Mesothelial cell of epicardium (in vitro differentiated cells): ENCODE measurements at places on chromosomes 16 and 17. TPM values are rescaled to one million over a fixed set of nuclear protein-coding genes. Genes with fewer than 3 reads are reported as not detected.

RASD1 gene
- 1.9 to 2.8 TPM (median 2.1 TPM) in 3 replicates for total RNA-seq

TEKT5 gene
- 0.64 to 1.1 TPM (median 1.0 TPM) in 3 replicates for total RNA-seq

DNA sequence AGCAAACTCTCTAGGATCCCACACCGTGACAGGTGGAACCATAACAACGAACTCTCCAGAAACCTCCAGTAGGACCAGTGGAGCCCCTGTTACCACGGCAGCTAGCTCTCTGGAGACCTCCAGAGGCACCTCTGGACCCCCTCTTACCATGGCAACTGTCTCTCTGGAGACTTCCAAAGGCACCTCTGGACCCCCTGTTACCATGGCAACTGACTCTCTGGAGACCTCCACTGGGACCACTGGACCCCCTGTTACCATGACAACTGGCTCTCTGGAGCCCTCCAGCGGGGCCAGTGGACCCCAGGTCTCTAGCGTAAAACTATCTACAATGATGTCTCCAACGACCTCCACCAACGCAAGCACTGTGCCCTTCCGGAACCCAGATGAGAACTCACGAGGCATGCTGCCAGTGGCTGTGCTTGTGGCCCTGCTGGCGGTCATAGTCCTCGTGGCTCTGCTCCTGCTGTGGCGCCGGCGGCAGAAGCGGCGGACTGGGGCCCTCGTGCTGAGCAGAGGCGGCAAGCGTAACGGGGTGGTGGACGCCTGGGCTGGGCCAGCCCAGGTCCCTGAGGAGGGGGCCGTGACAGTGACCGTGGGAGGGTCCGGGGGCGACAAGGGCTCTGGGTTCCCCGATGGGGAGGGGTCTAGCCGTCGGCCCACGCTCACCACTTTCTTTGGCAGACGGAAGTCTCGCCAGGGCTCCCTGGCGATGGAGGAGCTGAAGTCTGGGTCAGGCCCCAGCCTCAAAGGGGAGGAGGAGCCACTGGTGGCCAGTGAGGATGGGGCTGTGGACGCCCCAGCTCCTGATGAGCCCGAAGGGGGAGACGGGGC is 1.3 kb downstream of the SPN start:
- H3K27me3 ChIP-seq: no peaks in the 10 kb centered on the region
- H3K36me3 ChIP-seq: no peaks in the 10 kb centered on the region
- peaks cover 32% of the 10 kb centered on the region for H3K4me1 ChIP-seq
- no peak overlapping the region for H3K4me3 ChIP-seq

DNA sequence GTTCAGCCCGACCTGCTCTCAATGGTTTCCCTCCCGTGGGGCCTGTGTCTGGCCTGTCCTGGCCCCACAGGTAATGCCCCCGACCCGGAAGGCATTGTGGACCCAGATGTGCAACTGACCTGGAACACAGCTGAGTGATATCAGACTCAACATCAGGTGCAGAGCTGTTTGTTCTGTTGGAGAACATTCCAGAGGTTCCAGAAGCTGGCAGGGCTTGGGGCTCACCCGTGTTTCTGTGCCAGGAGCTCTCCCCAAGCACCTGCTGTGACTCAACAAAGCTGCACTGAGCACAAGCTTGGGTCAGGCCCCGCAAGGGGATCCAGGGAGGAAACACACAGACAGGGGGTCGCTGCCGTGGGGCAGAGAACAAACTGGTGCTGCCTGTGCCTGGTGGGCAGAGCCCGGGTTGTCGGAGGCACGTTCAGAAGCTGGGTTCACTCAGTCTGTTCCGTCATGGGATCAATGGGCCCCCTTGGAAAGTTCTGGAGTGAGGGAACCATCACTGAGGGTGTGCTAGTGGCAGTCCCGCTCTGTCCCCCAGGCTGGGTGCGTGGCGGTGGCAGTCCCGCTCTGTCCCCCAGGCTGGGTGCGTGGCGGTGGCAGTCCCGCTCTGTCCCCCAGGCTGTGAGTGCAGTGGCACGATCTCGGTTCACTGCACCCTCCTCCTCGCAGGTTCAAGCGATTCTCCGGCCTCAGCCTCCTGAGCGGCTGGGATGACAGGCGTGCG is 22.1 kb downstream of the HS3ST6 start:
- H3K27ac ChIP-seq: no peak overlapping the region
- no peak overlapping the region for H3K4me3 ChIP-seq
- H3K4me1 ChIP-seq: no peaks in the 10 kb centered on the region
- H3K36me3 ChIP-seq: no peaks in the 10 kb centered on the region
- DNase-seq: no peak

- H3K4me1 ChIP-seq: no peaks in the 10 kb centered on the region
- H3K27me3 ChIP-seq: no peaks in the 10 kb centered on the region
- DNase-seq: no peak
- H3K36me3 ChIP-seq: peaks cover 24% of the 10 kb centered on the region
- no peak overlapping the region for H3K4me3 ChIP-seq
- no peak overlapping the region for H3K27ac ChIP-seq
These were observed 14.4 kb downstream of the NDUFAB1 start for GRCh38 chr16:23581764-23582163.

GRCh38 chr16:4800290-4801041 is 2.0 kb downstream of the ROGDI start:
- peak overlapping the region; percentile 44 for H3K4me3 ChIP-seq
- peaks cover 8% of the 10 kb centered on the region for H3K36me3 ChIP-seq
- peak overlapping the region; percentile 57 for H3K27ac ChIP-seq

- peak overlapping the region; percentile 70 for H3K4me3 ChIP-seq
- peak overlapping the region; percentile 56 for H3K27ac ChIP-seq
- no peaks in the 10 kb centered on the region for H3K36me3 ChIP-seq
- H3K27me3 ChIP-seq: no peaks in the 10 kb centered on the region
- peaks cover 15% of the 10 kb centered on the region for H3K4me1 ChIP-seq
These were observed 21.9 kb upstream of the EIF1 start for GRCh38 chr17:41666708-41667279.

DNA sequence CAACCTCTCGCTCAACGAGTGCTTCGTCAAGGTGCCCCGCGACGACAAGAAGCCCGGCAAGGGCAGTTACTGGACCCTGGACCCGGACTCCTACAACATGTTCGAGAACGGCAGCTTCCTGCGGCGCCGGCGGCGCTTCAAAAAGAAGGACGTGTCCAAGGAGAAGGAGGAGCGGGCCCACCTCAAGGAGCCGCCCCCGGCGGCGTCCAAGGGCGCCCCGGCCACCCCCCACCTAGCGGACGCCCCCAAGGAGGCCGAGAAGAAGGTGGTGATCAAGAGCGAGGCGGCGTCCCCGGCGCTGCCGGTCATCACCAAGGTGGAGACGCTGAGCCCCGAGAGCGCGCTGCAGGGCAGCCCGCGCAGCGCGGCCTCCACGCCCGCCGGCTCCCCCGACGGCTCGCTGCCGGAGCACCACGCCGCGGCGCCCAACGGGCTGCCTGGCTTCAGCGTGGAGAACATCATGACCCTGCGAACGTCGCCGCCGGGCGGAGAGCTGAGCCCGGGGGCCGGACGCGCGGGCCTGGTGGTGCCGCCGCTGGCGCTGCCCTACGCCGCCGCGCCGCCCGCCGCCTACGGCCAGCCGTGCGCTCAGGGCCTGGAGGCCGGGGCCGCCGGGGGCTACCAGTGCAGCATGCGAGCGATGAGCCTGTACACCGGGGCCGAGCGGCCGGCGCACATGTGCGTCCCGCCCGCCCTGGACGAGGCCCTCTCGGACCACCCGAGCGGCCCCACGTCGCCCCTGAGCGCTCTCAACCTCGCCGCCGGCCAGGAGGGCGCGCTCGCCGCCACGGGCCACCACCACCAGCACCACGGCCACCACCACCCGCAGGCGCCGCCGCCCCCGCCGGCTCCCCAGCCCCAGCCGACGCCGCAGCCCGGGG is 1.3 kb downstream of the FOXC2 start:
- H3K27me3 ChIP-seq: peaks cover 81% of the 10 kb centered on the region
- H3K27ac ChIP-seq: peak overlapping the region; percentile 71
- DNase-seq: no peak
- H3K36me3 ChIP-seq: peaks cover 6% of the 10 kb centered on the region
- peaks cover 55% of the 10 kb centered on the region for H3K4me1 ChIP-seq
